Naive thymus-derived CD4-positive, alpha-beta T cell (primary cell): ENCODE measurements at places on chromosomes 5 and 9. TPM values are rescaled to one million over a fixed set of nuclear protein-coding genes. Genes with fewer than 3 reads are reported as not detected.
A peak's percentile ranks its signal among the peaks of the same experiment; 100 is the strongest.

DNA sequence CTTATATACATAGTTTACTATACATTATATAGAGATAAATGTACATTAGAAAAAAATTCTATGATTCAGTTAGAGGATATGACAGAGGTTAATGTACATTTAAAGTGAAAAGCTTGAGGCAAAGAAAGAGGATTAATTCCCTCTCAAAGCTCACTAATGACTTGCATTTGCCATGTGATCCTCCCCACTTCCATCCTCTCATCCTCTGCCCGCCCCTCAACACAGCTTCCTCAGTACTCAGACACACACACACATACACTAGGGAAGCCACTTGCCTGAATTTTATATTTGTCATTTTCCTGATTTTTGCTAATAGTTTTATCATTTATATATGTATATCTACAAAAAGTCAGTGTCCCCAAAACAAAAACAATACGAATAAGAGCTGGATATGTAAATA is 764.5 kb downstream of the EFNA5 start:
- DNase-seq = no peak
- H3K4me3 ChIP-seq = no peak overlapping the region
- H3K27ac ChIP-seq = no peak overlapping the region
- no peaks in the 10 kb centered on the region for H3K36me3 ChIP-seq

DNA sequence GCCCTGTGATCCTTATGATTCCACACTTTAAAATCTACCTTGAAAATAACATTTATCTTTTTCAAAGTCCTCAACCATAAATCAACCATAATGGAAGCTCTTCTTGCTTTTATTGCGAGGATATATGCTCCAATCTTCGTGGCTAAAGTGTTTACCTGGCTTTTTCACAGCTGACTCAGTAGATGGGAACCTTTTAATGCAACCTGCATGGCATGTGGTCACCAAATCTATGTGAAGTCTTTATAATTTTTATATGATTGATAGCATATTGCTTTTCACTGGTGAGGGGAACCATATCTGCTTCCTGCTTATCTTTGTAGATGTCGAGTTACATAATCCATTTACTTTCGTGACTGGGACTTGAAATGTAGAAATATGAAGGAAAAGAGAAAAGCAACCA is 47.1 kb upstream of the TLX3 start:
- no peaks in the 10 kb centered on the region for H3K4me1 ChIP-seq
- no peaks in the 10 kb centered on the region for H3K27me3 ChIP-seq
- H3K4me3 ChIP-seq = no peak overlapping the region
- no peak for DNase-seq
- no peaks in the 10 kb centered on the region for H3K36me3 ChIP-seq

GRCh38 chr5:141515141-141515540 is 26.3 kb downstream of the PCDHGC5 start:
- DNase-seq = no peak
- H3K27me3 ChIP-seq = no peaks in the 10 kb centered on the region
- H3K27ac ChIP-seq = peak overlapping the region; percentile 7
- H3K36me3 ChIP-seq = no peaks in the 10 kb centered on the region
- H3K4me3 ChIP-seq = no peak overlapping the region
- H3K4me1 ChIP-seq = no peaks in the 10 kb centered on the region

GRCh38 chr9:133238272-133238850 is 29.3 kb upstream of the OBP2B start:
- H3K27me3 ChIP-seq = no peaks in the 10 kb centered on the region
- peak overlapping the region; percentile 41 for H3K4me3 ChIP-seq
- no peaks in the 10 kb centered on the region for H3K36me3 ChIP-seq
- H3K4me1 ChIP-seq = peaks cover 3% of the 10 kb centered on the region

- H3K36me3 ChIP-seq = no peaks in the 10 kb centered on the region
- no peak overlapping the region for H3K4me3 ChIP-seq
- H3K27me3 ChIP-seq = no peaks in the 10 kb centered on the region
- peak overlapping the region; percentile 58 for H3K27ac ChIP-seq
Observed at GRCh38 chr5:67182301-67182790, 14.3 kb downstream of the CD180 start.

GRCh38 chr5:168820874-168821273 is 241.7 kb upstream of the PANK3 start:
- no peaks in the 10 kb centered on the region for H3K4me1 ChIP-seq
- no peaks in the 10 kb centered on the region for H3K27me3 ChIP-seq
- no peak for DNase-seq

- H3K36me3 ChIP-seq = no peaks in the 10 kb centered on the region
- no peak for DNase-seq
- no peak overlapping the region for H3K27ac ChIP-seq
- no peaks in the 10 kb centered on the region for H3K27me3 ChIP-seq
- H3K4me3 ChIP-seq = no peak overlapping the region
Observed at GRCh38 chr5:96683392-96683791, 21.2 kb downstream of the CAST start.

DNA sequence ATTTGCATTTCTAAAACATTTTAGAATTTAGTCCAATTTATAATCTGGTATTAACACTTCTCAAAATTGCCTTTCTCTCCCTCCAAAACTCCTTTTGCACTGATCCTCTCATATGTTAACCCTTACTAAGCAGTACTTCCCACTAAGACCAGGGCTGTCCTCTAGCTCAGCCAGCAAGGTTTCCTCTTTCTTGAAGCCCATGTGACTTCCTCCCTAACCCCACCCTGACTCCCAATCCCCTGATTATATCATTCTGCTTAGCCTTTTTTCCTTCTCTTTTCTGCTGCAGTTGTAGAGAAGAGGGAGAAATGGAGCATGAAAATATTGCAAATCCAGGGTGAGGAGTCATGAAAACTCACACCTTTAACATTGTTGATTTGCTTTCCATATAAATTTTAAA is 241.7 kb downstream of the MCTP1 start:
- no peak for DNase-seq
- H3K27me3 ChIP-seq = no peaks in the 10 kb centered on the region
- H3K36me3 ChIP-seq = no peaks in the 10 kb centered on the region
- H3K4me1 ChIP-seq = no peaks in the 10 kb centered on the region

GRCh38 chr5:75351139-75351926 is 14.3 kb downstream of the HMGCR start:
- DNase-seq = no peak
- H3K27ac ChIP-seq = no peak overlapping the region
- H3K4me1 ChIP-seq = no peaks in the 10 kb centered on the region

- peaks cover 4% of the 10 kb centered on the region for H3K4me1 ChIP-seq
- DNase-seq = no peak
- H3K4me3 ChIP-seq = no peak overlapping the region
- peaks cover 24% of the 10 kb centered on the region for H3K36me3 ChIP-seq
- no peaks in the 10 kb centered on the region for H3K27me3 ChIP-seq
- no peak overlapping the region for H3K27ac ChIP-seq
Observed at GRCh38 chr9:89354471-89354870, 36.2 kb downstream of the SECISBP2 start.

GRCh38 chr5:160159991-160160792 is 40.9 kb upstream of the PWWP2A start:
- no peak for DNase-seq
- H3K27ac ChIP-seq = no peak overlapping the region
- no peaks in the 10 kb centered on the region for H3K4me1 ChIP-seq
- no peak overlapping the region for H3K4me3 ChIP-seq
- no peaks in the 10 kb centered on the region for H3K27me3 ChIP-seq

DNA sequence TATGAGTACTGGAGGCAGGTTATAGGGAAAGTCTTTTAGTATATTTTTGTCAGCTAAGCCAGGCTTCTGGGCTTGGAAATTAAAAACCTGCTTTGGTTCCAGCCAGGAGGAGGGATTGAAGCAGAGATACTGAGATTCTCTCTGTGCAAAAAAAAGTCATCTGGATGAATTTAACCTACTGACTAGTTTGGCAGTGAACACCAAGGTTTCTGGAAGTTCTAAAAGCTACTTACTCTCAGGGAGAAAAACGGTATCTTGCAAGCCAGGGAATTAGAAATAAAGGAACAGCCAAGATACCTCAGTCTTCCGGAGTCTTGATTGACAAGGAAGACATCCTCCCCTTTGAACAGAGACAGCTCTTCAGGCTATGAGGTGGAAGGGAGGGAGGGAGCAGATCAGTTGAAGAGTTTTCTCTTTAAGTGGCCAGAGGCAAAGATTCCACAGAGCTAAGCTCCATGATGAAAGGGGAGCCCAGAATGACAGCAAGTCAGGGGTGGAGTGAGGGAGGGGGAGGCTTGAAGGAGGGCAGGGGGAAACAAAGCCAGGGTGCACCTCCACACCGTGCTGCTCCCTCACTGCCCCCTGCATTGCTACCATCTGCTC is 8.3 kb upstream of the ZBTB34 start:
- H3K27ac ChIP-seq = no peak overlapping the region
- no peak for DNase-seq
- H3K27me3 ChIP-seq = no peaks in the 10 kb centered on the region
- H3K4me1 ChIP-seq = no peaks in the 10 kb centered on the region

GRCh38 chr9:37382161-37382981 is 40.1 kb upstream of the GRHPR start:
- H3K4me1 ChIP-seq = no peaks in the 10 kb centered on the region
- no peaks in the 10 kb centered on the region for H3K36me3 ChIP-seq
- DNase-seq = no peak
- no peak overlapping the region for H3K4me3 ChIP-seq
- no peak overlapping the region for H3K27ac ChIP-seq

- H3K27me3 ChIP-seq = no peaks in the 10 kb centered on the region
- no peaks in the 10 kb centered on the region for H3K36me3 ChIP-seq
- H3K27ac ChIP-seq = peak overlapping the region; percentile 31
- DNase-seq = no peak
- peak overlapping the region; percentile 3 for H3K4me3 ChIP-seq
Observed at GRCh38 chr5:52771343-52772039, 16.2 kb upstream of the ITGA1 start.

DNA sequence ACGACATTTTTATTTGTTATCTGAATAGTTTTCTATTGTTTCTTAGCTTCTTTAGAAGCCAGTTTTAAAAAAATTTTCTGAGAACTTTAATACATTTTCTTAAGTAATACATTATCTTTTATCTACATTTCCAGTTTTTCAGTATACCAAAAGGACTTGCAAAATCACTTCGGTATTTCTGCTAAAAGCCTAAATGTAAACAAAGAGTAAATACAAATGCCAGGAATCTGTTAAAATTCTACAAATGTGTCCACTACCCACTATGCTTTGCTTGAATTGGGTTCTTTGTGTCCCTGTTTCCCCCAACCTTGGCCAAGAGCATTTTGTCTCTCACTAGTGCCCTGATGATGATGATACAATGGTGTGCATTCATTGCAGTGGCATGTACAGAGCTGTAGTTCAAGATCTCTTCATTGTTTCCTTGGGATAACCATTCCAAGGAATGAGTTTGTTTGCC is 611.2 kb downstream of the NR2F1-AS1 start:
- H3K4me1 ChIP-seq = no peaks in the 10 kb centered on the region
- H3K36me3 ChIP-seq = no peaks in the 10 kb centered on the region
- no peak overlapping the region for H3K4me3 ChIP-seq

DNA sequence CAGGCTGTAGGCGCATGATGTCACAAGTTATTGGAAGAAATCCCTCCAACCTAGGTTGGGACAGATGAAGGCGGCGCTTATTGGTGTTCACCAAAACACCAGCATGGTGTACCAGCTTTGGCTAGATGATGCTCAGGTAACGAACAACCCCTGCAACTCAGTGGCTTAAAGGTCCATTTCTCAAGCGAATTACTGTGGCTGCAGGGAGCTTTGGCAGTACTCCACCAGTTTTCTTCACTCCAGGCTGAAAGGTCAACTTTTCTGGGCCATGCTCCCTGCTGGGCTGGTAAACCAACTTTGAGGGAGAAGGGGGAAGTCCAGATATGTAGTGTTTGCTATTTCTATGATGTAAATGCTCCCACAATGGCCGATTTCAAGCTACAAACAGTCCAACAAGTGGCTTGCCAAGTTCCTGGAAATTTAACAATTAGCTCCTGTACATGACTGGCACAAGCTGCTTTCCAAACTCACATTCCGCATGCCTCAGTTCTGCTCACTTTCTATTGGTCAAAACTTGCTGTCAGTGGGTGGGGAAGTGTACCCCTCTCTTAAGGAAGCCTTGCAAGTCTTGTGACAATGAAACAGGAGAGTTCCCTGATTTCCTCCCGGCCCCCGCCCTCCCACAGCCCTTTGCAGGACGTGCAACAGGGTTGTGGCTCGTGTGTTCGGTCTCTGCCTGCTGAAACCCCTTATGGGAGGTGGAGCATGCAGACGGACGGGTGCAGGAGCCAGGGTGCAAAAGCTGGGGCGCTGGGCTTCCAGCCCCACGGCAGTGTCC is 588 bp upstream of the ZBED3 start:
- H3K4me3 ChIP-seq = peak overlapping the region; percentile 74
- DNase-seq = peak; percentile 7
- H3K27me3 ChIP-seq = no peaks in the 10 kb centered on the region

DNA sequence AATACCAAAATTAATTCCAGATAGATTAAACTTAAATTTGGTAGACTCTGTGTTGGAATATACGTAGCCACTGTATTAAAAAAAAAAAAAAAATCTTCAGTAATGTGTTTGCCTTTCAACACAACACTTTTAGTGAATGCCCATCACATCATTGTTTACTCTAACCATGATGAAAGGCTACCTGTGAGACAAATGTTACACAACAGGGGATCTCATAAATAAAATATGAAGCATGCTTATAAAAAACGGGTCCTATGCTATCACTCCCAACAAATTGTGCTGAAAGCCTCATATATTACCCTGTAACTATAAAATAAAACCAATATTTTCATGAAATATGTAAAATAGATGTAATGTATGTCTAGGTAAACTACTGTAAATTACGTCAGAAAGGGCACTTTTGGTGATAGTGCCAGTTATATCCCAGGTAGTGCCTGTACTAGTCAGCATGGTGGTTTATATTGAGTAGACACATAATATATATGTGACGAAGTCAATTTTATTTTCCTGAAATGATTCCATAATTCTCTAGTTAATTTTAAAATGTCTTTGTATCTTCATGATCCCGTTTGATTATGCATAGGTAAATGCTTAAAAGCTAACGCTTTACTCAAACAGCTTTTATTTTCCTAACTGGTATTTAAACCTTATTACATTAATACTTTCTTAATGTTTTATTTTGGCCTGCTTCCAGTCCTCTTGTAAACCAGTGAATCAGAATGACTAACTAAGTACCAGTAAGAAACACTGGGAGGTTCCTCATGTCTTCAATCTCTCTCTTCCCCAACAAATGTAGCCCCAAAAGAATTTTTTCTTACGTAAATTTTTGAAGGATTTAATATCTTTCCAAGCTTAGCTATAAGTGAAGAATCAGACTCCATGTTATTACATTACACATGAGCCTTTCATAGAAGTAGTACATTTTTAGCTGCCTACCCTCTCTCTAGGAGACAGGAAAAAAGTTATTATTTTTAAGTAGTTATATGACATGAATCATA is 420.3 kb downstream of the GABRG2 start:
- no peaks in the 10 kb centered on the region for H3K4me1 ChIP-seq
- no peak for DNase-seq
- no peaks in the 10 kb centered on the region for H3K36me3 ChIP-seq
- H3K4me3 ChIP-seq = no peak overlapping the region

The CDH6 gene
- total RNA-seq = not detected

The CDC20B gene
- total RNA-seq = not detected

The ASB6 gene
- total RNA-seq = 33.2 TPM

The SEMA6A gene
- total RNA-seq = not detected

The GRM6 gene
- not detected for total RNA-seq

The C5 gene
- 2.3 TPM for total RNA-seq
